ENCODE measurements at places on chromosomes 5 and 9. TPM values are rescaled to one million over a fixed set of nuclear protein-coding genes. Genes with fewer than 3 reads are reported as not detected.

CD74 gene
- total RNA-seq, result 96.3 TPM

DNA sequence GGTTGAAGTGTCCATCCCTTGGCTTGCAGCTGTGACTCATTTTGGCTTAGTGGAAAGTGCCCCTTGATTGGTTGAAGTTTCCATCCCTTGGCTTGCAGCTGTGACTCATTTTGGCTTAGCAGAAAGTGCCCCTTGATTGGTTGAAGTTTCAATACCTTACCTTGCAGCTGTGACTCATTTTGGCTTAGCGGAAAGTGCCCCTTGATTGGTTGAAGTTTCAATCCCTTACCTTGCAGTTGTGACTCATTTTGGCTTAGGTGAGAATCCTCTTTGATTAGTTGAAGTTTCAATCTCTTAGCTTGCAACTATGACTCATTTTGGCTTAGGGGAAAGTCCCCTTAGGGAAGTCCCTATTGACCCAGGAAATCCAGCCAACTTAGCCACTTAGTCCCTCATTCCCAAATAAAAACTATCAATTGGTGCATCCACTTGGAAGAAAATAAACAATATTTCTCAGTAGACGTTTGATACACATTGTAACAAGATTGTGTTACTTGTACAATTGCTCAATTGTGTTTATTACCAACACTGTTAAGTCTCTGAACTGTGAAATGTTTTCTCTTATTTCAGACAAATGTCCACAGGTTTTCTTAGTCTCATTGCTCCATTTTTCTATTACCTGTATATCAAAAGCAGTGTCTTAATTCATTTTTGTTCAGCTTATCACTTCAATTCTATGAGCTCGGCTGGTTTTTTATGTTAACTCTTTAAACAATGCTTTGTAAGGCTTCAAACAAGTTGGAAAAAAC lies 2308.8 kb upstream of the ACO1 start:
- DNase-seq, result no peak

DNA sequence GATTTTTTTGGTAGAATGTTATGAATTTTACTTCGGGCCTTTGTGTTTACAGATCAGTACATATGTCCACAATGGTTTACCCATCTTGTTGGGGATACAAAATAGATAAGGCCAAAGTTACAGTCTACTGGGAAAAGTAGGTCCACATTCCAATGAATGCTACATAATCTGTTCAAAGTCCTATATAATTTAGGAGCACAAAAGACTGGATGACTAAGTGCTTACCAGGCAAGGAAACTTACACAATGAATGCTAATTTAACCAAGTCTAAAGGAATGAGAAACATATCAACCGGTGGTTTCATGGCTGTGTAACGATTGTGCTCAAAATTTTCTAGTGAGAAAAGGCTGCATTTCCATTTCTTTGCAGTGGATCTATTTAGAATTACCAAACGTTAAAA lies 97.4 kb upstream of the TRPM3 start:
- DNase-seq, result no peak

DNA sequence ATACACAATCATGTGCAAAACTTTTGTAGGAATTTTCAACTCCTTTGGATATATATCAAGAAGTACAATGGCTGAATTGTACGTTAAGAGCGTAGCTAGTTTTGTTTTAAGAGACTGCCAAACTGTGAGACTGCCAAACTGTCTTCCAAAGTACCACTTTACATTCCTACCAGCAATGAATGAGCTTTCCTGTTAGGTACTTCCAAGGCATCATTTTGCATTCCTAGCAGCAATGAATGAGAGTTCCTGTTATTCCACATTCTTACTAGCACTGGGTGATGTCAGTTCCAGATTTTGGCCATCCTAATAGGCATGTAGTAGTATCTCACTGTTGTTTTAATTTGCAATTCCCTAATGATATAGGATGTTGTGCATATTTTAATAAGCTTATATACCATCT lies 219.3 kb downstream of the KCNN2 start:
- no peak for DNase-seq

GRCh38 chr9:91428436-91428835 lies 4.8 kb upstream of the NFIL3 start:
- no peak for DNase-seq

SPATA31D4 gene
- total RNA-seq, result not detected

GRCh38 chr5:9617739-9618504 lies 12.2 kb downstream of the TAS2R1 start:
- DNase-seq, result no peak

GRCh38 chr5:27962198-27962597 lies 923.8 kb upstream of the CDH9 start:
- DNase-seq, result no peak
